ENCODE measurements at places on chromosomes 13 and 19.
A peak's percentile ranks its signal among the peaks of the same experiment; 100 is the strongest.

DNA sequence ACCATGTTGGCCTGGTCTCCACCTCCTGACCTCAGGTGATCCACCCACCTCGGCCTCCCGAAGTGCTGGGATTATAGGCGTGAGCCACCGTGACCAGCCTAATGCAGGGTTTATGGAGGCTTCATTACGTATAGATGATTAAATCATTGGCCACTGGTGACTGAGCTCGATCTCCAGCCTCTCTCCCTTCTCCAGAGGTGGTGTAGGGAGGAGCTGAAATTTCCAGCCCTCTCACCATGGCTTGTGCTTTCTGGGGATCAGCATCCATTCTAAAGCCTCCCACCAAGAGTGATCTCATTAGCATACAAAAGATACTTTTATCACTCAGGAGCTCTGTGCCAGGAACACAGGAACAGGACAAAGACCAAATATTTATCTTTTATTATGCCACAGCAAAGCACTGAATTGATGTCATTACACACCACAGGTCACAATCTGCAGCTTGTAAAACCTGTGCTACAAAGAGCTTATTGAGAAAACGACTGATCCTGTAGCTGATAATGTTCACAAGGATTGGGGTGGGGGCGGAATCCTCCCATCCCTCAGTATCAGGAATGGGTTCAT is 32.4 kb downstream of the RHPN2 start:
- peak; percentile 72 for DNase-seq

- no peak for DNase-seq
Measured at GRCh38 chr13:46383383-46383782, 3.7 kb downstream of the RUBCNL start.

GRCh38 chr13:58300974-58301681 is 669.6 kb downstream of the PCDH17 start:
- no peak for DNase-seq

DNA sequence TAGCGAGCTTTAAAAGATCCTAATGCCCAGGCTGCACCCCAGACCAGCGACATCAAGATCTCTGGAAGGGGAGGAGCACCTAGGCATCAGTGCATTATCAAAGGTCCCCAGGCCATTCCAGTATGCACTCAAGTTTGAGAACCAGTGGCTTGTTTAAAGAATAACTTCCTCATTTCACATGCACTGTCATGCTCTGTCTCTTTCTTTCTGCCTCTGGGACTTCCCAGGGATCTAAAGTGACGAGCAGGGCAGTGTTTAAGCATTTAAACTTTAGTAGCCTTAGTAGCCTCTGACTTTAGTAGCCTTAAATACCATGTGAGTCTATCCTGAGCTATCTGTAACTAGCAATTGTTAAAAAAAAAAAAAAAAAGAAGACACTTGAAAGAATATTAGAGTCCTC is 8.9 kb upstream of the FARP1 start:
- no peak for DNase-seq

GRCh38 chr19:55585658-55586339 is 5.2 kb upstream of the ZNF579 start:
- DNase-seq, result no peak
